Mesenteric fat pad (tissue), 1 donor: ENCODE measurements at places on chromosomes 12 and 14. TPM values are rescaled to one million over a fixed set of nuclear protein-coding genes. Genes with fewer than 3 reads are reported as not detected.

Gene PRB4
- total RNA-seq, result not detected

Gene HPD
- 2.2 TPM for total RNA-seq

Gene RNFT2
- 2.1 TPM for total RNA-seq

Gene SMCO3
- total RNA-seq, result not detected

Gene AP1G2
- total RNA-seq, result 32.8 TPM

Gene ISM2
- not detected for total RNA-seq

Gene ACSM4
- not detected for total RNA-seq

Gene GPR84
- 2.3 TPM for total RNA-seq

Gene VTI1B
- total RNA-seq, result 195 TPM

Gene OR4E2
- not detected for total RNA-seq

Gene BDKRB2
- total RNA-seq, result 11.4 TPM

Gene TNFAIP2
- total RNA-seq, result 211 TPM

Gene PRH2
- total RNA-seq, result not detected

Gene BAZ2A
- 81.2 TPM for total RNA-seq

Gene RPGRIP1
- total RNA-seq, result 0.80 TPM

Gene IFNG-AS1
- total RNA-seq, result not detected

Gene KRT77
- total RNA-seq, result not detected

Gene MANSC1
- 15.4 TPM for total RNA-seq

Gene RDH5
- total RNA-seq, result 123 TPM

Gene FSCB
- not detected for total RNA-seq
